ENCODE measurements at places on chromosomes 16 and 17.

DNA sequence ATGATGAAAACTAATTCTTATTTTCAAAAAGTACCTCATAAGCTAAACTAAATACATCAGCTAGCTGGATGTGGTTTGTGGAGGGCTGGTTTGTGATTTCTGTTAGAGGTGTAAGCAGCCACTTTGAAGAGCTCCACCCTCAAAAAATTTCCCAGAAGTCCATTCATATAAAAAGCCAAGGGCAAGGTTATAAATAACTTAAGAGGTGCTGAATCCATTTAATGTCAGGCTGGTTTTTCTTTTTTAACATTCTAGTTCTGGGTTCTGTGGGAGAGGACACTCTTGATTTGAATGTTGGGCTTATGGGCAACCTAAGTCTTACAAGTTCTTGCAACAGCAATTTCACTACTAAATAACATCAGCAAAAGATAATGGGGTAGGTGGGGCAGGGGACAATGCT lies 3.4 kb upstream of the WIPI1 start:
- peak; percentile 80 for DNase-seq

DNA sequence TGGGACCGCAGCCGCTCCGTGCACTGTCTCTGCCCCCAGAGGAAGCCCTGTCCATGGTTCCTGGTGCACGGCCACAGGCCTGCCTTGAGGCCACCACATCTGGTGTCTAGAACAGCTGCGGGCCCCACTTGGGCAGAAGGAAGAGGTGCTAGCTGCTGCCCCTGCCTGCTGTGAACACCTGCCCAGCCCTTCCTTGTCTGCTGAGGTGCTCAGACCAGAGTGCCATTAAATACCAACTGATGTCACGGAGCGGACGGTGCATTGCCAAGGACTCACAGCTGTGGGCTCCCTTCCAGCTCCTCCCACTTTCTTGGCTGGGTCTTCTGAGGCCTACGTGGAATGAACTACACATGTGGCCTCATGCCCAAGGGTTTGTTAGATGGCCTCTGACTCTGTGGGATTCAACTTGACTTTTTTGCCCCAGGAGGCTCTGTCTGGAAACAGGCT lies 146.1 kb downstream of the RAB11FIP4 start:
- DNase-seq: no peak

DNA sequence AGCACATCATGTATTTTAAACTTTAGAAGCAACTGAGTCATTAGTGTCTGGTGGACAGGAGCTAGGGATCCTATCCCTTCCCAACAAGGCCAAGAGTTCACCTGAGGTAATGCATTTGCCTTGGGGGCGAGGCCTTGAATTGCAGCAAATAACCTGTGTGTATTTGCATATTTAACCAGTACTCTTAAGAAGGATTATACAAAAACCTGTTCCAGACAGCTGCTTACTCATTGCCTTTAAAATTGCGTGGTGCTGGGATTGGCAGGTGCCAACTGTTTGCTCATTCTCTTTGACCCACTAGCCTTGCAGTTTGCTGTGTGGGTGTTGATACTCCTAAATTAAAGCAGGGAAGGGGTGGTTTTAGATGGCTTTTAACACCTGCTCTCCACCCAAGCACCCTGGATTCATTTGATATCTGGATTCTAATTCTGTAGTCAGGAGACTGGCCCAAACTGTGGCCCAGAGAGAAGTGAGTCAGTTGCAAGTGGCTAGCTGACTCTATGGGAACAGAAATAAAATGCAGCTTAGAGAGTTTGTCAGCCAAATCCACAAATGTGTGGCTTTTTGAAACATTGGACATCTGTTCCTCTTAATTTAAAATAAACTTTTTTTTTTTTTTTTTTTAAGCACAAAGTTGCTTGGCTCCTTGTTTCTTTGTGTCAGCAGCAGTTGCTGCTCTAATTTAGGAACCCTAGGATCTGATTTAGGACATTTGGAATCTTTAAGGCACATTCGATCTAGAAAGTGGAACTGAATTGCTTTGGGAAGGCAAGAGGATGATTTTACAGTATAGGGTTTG lies 46.9 kb downstream of the TUBD1 start:
- peak; percentile 34 for DNase-seq

DNA sequence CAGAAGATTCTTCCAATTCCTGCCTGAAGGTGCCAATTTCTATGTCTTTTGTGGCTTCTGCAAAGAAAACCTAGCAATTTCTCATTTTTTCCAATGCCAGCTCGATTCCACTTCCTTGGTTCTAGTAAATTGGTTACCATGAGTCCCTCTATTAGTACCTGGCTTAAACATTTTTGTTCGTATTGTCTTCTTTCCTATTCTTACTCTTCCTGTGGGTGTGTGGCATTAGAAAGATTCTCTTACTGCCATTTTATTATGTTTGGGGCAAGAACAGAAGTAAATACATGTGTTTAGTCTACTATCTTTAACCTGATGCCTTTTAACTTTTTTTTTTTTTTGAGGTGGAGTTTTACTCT lies 20.3 kb upstream of the MAPK3 start:
- no peak for DNase-seq

- no peak for DNase-seq
These were observed 3.9 kb downstream of the TSPOAP1 start for GRCh38 chr17:58324409-58325288.

Data from CD4-positive, alpha-beta T cell treated with Interleukin-21 for 1 hour (primary cell).